Activated gamma-delta T cell treated with anti-CD3 and anti-CD28 coated beads, Interleukin-2, amount 50 U/mL, for 16 hours (primary cell): ENCODE measurements at places on chromosomes 7 and 10.

DNA sequence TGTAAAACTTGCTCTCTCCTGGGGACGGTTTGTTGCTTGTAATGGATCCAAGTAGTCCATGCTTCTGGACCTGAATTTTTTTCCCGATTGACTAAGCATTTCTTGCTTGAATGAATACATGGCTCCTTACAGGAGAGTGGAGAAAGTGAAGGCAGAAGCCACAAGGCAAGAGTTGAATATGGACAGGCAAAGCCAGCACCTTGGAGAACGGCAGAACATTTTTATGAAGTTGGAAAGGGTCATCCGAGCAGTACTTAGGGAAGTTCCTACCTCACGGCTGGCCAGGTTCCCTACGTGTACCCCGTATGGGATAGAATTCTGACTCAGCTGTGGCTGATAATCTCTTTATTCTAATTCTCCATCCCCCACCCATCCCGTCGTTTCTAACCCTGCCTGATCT lies 50.6 kb upstream of the MGAM2 start:
- no peak for DNase-seq

DNA sequence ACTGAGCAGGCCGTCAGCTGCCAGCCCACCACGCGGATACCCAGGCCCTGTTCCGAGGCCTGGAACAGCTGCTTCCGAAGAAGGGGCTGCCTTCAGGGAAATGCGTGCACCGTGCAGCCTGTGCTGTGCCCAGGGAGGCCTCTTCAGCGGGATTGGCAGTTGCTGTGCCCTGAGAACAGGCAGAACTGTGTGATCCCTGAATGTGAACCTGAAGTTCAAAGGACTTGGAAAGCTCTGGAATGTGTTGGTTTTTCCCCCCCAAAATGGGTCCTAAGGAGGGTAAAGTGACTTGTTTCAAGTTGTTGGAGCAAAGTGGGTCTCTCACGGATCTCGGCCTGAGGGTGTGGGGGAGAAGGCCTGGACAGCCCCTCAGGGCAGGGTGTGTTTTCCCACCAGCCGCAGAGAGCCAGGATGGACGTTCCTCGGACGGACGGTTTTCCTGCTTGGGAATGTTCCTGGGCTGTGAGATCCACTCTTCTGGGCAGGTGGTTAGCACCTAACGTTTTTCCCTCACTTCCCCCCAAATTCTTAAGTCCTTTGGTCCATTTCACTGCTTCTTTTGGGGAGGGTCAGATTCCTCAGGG lies 2.1 kb downstream of the SPRN start:
- no peak for DNase-seq

- no peak for DNase-seq
Measured at GRCh38 chr7:54719974-54720373, 39.0 kb downstream of the SEC61G start.

- no peak for DNase-seq
Measured at GRCh38 chr7:129993275-129993674, 40.5 kb upstream of the UBE2H start.

GRCh38 chr10:77325233-77325537 lies 312.4 kb downstream of the KCNMA1 start:
- DNase-seq, result no peak

- no peak for DNase-seq
Measured at GRCh38 chr10:67609996-67610793, 85.8 kb downstream of the CTNNA3 start.

- no peak for DNase-seq
Measured at GRCh38 chr10:123157210-123157609, 3.0 kb downstream of the BUB3 start.

DNA sequence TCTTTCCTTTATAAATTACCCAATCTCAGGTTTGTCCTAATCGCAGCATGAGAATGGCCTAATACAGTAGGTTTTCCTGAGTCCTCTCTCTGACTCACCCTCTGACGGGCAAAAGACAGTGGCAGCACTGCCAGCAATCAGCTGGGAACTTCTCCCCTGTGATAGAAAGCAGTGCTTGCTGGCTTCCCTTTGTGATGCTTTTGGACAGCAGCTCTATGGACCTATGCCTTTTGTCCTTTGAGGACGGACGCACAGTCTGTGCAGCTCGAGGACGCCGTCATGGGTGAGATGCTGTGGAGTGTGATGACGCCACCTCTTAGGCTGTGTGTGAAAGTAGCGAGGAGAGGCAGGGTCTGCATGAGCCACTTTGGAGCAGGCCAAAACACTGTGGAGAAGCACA lies 68.8 kb downstream of the KIAA1217 start:
- no peak for DNase-seq

DNA sequence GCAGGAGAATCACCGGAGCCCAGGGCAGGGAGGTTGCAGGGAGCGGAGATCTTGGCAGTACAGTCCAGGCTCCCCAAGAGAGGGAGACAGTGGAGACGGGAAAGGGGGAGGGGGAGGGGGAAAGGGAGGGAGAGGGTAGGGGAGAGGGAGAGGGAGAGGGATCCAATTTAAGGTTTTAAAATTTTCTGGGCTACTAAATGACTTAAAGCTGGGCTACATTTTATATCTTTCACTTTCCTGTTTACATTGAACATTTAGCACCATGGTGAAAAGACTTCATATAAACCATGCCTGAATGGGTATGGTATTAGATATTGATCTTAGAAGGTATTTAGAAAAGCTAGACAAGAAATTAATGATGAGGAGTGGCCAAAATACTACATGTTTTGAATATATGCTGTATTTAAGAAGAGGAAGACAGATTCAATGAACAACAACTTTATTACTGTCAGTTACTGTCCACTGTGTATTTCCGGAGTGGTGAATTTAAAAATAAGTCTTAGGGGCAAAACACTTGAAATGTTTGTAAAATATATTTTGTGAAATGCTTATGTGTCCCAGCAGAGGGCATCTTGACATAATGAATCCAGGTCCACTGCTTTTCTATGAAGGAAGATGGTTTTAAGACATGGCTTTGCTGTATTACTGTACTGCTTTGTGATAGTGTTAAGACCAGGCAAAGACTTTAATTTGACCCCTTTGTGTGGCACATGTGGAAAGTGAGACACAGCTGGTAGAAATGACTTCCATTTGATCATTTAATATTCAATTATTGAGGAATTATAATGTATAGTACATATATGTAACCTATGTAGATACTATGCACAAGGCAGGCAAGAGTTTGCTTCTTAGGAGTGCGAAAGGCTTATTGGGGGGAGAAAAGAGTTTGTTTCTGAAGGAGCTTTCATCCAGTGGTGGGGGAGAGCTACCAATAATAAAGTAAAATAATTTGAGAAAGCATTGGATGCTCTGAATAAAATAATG lies 52.8 kb downstream of the NRF1 start:
- DNase-seq, result no peak

DNA sequence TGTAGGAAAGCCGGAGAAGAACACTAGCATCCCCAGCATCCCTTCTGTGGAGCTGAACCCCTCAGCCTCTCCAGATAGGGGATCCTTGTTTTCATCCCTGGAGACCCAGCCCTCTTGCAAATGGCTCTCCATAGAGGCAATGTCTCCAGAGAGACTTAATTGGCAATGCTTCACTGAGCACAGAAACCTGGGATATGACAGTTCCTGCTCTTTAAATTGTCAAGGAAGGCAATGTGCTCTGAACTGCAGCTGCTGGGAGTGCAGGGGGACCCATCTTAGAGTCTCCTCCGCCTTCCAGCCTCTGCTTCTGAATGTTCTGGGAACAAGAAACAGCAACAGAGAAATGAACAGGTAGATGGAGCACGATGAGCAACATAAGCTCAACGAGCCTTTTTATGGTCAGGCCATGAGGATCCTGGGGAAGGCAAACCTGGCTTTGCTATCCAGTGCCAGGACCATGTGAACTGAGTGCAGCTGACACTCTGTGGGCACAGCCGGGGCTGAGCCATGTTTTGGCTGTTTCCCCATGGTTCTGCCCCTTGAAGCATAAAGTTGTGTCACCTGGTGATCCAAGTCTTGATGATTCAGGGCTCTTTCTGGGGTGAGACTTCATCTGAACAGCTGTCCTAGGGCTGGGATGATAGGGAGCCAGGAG lies 481.0 kb downstream of the PLXNA4 start:
- no peak for DNase-seq

DNA sequence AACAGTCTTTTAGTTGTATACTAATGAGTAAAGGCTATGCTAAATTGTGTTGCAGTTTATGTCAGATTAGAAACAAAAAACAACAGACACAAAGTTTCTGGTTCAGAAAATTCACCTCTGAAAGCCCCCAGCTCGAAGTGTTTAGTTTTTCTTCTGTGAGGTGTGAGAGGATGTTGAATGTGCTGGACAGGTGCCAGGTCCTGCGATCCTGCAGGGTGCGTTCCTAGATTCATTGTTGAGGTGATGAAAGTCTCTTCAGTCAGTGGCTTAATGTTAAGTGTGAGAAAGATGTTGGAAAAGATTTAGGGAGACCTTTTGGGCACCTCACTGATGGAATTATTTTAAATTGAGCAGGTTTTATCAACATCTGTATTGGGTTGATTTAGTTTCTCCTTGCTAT lies 287.3 kb downstream of the SDK1 start:
- DNase-seq, result no peak

DNA sequence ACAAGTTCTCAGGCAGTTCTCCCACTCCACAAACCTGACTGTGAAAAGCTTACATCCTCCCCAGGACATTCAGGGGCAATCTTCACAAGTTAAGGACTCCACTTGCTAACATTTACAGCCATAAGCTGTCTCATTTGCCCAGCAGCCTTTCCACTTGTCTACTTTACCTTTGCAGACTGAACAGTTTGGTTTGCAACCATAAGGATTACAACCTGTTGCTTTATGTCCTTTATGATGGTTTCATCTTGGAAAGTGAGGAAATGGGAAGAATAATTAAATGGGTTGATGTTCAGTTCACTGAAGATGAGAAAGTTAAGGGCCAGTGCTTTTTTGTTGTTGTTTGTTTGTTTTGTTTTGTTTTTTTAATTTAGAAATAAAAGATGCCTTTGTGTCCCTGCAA lies 92.4 kb downstream of the FAM204A start:
- DNase-seq, result no peak

- no peak for DNase-seq
Measured at GRCh38 chr7:85471740-85472139, 284.9 kb upstream of the SEMA3D start.

DNA sequence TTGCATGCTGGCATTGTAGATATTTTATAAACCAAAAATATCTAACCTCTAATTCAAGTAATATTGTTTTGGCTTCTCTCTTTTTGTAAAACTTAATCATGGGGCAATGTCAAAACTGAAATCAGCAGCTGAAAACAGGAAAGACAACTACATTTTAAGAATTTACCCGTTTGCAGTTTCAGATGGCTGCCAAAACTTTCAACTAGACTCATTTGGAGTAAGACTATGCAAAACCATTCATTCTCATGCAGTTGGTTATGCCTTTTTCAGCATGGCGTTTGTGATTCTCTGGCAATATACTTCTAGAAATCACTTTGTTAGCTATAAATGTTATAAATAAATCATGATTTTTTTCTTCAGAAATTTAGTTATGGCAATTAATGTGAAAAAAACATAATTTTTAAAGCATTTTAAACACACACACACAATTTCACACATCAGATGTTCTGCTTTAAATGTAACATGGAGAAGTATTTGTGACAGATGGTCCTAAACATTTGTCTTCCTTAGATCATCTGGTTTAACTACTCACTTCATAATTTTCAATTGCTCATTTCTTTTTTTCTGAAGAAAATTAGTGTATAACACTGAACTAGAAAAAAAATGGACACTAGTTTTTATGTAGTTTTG lies 116.4 kb downstream of the ITGB8 start:
- DNase-seq, result no peak

GRCh38 chr7:13017881-13018280 lies 330.4 kb downstream of the ARL4A start:
- no peak for DNase-seq

GRCh38 chr7:24018331-24018730 lies 265.7 kb upstream of the NPY start:
- no peak for DNase-seq

- DNase-seq, result no peak
Measured at GRCh38 chr10:119353421-119353820, 146.1 kb downstream of the GRK5 start.

DNA sequence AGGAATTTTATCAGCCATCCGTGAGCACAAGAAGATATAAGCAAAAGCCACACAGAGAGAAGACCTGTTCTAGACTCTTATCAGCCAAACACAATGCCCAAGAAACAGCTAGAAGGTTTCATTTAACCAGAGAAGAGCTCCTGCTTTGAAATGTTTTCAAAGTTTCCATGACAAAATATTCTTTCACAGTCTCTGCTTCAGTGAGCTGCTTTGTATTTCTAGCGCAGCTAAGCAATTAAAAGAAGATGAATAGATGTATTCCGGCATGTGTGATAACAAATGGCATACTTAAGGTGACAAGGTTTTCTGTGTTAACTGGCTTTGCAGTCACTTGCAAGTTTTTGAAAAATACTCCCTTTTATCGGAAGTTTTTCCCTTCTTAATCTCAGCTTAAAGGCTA lies 78.9 kb upstream of the NXPH1 start:
- no peak for DNase-seq

- DNase-seq, result no peak
Measured at GRCh38 chr7:50336894-50337703, 32.6 kb downstream of the IKZF1 start.

DNA sequence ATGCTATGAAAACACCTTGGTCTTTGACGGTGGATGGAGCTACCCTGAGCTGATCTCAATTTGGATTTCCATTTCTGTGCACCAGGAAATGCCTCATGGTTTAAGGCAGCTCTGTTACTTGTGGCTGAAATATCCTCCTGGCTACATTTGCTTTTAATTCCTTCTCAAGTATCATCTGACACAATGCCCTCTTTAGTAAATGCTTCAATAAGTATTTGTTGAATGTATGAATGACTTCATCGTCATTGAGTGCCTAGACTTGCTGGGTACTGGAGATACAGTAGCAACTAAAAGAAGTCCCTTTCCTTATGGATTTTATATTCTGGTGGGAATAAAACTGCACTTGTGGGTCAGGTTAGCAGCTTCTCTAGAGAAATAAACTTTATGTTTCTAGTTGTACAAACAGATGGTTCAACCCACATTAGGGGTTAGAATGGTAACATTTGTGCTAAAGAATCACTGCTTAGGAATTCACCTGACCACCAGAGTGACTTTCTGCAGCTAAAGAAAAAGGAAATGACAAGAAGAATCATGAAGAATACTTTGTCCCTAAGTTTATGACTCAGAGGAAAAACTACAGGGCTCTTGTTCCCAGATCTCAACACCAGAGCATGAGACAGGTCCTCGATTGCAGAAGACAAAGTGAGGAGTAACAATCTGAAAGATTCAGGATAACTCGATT lies 21.8 kb upstream of the SMNDC1 start:
- DNase-seq, result no peak

DNA sequence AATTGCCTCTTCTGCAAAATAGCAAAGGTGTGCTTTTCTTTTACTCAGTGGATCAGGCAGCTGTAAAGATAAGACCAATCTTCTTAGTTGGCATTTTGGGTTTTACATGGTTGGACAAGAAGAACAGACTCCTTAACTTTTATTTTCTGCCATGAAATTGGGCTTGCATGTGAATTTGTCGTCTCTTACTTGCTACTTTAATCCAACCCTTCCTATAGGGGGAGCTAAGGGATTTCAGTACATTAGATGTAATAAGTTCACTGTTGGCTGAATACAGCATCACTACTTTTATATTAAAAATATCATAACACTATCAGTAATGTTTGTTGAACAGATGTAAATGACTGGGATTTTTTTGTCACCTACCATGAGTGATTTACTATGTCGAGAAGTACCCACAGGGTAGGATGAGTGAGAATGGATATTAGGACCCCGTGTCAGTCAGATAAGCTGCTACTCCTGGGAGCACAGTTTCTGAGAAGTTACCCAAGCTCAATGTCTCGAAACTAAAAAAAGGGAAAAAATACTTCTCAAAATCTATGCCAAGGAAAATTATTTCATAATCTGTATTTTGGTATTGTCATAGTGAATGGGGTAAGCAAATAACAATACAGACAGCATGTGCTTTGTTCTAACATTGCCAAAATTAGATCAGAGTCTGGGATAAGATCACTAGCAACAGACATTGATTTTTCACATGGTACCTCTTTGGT lies 127.4 kb upstream of the AGR3 start:
- DNase-seq, result no peak
